Stimulated activated CD8-positive, alpha-beta memory T cell treated with anti-CD3 and anti-CD28 coated beads, Interleukin-12 subunit alpha, Interleukin-12 subunit beta, amount 100 ng/mL, for 1 hour (primary cell): ENCODE measurements at places on chromosomes 16 and 17.

DNA sequence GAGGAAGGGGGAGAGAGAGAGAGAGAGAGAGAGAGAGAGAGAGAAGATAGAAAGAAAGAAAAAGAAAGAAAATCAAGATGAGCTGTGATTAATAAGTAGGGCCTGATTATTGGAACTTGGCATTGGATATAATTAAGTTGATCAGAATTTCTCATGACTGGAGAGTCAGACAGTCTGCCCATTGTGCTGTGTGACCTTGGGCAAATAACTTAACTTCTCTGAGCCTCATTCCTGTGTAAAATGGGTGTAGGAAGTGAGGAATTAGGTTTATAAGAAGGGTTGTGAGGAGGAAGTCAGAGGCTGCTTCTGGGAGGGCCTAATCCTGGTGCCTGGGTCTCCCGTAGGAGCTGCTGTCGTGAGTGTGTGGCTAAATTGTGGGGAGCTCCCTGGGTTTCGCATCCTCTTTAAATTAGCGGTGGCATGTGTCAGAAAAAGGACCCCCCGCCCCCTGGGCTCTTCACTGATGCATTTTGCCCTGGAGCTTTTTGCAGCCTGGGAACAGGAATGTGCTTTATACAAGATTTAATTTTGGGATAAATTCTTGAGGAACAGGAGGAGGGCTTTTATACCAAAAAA is 76.0 kb downstream of the CMIP start:
- no peak for DNase-seq

DNA sequence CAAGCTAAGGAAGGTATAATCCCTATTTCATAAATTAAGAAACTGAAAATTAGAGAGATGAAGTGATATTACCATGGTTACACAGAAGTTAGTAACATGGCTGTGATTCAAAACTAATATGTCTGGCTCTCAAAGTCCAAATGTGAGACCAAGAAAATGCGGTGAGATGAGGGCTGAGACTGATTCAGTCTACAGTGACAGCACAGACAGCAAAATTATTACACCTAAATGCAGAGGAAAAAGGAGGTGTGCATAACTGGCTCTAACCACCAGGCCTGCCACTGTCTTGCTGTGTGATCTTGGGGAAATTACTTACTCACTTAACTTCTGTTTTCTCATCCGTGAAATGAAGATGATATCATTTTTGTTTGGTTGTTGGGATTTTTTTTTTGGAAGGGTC is 270.0 kb upstream of the SOX9 start:
- no peak for DNase-seq

GRCh38 chr16:12458591-12459358 is 344.9 kb downstream of the CPPED1 start:
- DNase-seq, result no peak

DNA sequence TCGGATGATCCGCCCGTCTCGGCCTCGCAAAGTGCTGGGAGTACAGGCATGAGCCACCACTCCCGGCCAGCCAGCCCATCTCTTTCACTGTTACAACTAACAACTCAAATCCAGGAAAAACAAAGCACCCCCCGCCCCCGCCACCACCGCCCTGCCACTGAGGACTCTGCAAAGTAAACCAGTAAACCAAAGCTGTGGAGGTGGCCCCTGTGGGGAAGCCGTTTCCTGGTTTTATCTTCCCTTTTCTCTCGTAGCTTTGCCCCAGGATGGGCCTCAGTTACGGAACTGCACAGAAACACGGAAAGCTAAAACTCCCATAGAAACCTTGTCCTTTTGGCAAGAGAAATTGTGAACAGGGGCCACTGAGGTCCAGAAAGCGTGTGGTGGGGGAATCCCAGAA is 17.5 kb downstream of the CHMP6 start:
- DNase-seq, result no peak

DNA sequence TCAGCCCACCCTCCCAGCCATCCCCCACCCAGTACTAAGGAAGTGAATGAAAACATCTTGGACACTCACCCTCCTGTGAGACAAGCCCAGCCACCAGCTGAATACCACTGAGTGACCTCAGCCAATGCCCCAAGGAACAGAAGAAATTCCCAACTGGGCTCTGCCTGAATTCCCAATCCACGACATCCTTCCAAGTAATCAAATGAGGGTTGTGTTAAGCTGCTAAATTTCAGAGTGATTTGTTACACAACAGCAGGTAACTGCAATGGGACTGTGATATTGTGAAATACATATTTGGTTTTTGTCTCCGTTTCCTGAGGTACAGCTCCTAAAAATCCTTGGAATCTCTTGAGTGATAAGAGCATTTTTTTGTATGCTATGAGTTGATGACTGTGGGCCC is 578.7 kb upstream of the CDH11 start:
- DNase-seq, result no peak

DNA sequence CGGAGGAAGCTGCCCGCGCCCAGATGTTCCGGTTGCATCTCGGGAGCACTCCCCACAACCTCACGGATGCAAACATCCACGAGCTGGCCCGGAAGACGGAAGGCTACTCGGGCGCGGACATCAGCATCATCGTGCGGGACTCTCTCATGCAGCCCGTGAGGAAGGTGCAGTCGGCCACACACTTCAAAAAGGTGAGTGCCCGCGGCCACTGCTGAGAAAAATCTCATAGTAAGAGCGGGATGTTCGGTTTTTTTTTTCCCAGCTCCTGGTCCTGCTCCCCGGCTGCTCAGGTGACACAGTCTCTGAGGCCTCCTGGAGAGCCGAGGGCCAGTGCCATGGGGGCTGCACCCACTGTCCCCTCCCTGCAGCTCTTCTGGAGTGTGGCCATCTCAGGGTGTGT is 9.3 kb downstream of the PDF start:
- no peak for DNase-seq

GRCh38 chr17:8825802-8826201 is 26.6 kb upstream of the MFSD6L start:
- DNase-seq, result no peak

- DNase-seq, result no peak
Observed at GRCh38 chr17:75345514-75346167, 56.4 kb upstream of the SLC25A19 start.

- DNase-seq, result peak; percentile 75
Observed at GRCh38 chr17:50151041-50151936, 812 bp upstream of the PPP1R9B start.

- DNase-seq, result no peak
Observed at GRCh38 chr16:7503666-7504065, 171.0 kb downstream of the RBFOX1 start.

- no peak for DNase-seq
Observed at GRCh38 chr17:43812396-43813265, 20.3 kb downstream of the MPP3 start.

DNA sequence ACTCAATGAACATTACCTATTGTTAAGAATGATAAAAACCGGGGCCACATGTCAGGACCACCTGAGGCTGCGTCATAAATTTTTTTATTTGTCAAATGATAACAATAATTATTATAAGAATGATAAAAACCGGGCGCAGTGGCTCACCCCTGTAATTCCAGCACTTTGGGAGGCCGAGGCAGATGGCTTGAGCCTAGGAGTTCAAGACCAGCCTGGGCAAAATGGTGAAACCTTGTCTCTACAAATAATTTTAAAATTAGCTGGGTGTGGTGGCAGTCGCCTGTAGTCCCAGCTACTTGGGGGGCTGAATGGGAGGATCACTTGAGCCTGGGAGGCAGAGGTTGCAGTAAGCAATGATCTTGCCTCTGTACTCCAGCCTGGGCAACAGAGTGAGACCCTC is 816 bp upstream of the SHMT1 start:
- no peak for DNase-seq

DNA sequence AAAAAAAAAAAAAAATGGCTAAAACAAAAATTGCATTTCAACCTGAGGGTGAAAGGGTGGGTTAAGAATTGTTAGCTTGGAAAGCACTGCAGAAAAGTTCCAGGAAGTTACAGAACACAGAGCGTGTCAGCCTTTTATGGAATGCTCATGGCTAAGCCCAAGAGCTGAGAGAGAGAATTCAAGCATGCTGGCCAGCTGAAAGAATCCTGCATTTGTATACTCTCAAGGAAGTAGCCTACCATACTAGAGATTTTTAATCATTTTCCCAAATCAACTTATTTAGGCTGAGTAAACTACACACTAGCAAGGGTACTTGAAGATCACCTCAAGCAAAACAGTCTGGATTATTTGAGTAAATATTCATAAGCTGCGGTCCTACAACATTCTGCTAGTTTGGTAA is 153.9 kb downstream of the KCNJ2 start:
- no peak for DNase-seq

GRCh38 chr17:59373882-59374495 is 42.5 kb downstream of the YPEL2 start:
- no peak for DNase-seq

DNA sequence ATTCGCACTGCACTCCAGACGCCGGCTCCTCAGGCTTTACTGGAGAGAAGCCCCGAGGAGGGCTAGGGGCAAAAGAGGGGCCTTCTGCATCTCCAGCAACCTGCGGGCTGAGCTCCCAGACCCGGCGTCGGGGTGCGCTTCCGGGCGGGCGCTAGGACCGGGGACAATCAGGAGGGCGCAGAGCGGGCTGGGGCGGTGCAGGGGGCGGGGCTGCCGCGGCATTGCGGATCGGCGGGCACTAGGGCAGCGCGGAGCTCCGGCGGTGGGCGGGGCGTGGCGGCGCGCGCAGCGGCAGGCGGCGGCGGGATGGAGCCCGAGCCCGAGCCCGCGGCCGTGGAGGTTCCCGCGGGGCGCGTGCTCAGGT is at the start of gene TSEN54:
Gene TSEN54 (plus strand): TSS at position 274 of the 364 bp plus-strand sequence. CDS start 33 bp downstream, at position 307.
- peak; percentile 88 for DNase-seq

GRCh38 chr16:19681637-19682036 is 36.4 kb downstream of the KNOP1 start:
- DNase-seq, result no peak

- no peak for DNase-seq
Observed at GRCh38 chr17:65293584-65294180, 156.5 kb downstream of the RGS9 start.

DNA sequence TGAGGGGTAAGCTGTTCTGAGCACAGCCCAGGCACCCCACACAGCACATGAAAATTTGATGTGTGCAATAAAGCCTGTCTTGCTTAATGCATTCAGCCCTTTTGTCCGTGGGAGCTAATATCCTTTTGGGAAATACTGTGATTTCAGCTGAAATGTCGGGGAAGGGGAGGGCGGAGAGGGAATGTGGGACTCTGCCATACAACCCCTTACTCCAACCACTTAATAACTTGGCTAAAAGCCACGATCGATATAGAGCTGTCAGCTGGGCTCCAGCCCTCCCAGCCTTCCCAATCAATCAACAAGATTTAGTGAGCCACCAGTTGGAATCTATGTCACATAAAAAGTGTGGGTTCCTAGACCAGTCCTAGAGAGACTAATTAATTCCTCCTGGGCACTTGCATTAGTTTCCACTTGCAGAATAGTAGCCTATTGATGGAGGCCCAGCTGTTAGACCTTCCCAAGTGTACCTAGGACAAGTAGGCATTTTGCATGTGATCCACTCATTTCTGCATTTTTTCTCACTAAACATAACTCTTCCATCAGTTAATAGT is 82.7 kb upstream of the PIRT start:
- no peak for DNase-seq

GRCh38 chr17:40312131-40312731 is 3.3 kb downstream of the RARA start:
- DNase-seq, result no peak

DNA sequence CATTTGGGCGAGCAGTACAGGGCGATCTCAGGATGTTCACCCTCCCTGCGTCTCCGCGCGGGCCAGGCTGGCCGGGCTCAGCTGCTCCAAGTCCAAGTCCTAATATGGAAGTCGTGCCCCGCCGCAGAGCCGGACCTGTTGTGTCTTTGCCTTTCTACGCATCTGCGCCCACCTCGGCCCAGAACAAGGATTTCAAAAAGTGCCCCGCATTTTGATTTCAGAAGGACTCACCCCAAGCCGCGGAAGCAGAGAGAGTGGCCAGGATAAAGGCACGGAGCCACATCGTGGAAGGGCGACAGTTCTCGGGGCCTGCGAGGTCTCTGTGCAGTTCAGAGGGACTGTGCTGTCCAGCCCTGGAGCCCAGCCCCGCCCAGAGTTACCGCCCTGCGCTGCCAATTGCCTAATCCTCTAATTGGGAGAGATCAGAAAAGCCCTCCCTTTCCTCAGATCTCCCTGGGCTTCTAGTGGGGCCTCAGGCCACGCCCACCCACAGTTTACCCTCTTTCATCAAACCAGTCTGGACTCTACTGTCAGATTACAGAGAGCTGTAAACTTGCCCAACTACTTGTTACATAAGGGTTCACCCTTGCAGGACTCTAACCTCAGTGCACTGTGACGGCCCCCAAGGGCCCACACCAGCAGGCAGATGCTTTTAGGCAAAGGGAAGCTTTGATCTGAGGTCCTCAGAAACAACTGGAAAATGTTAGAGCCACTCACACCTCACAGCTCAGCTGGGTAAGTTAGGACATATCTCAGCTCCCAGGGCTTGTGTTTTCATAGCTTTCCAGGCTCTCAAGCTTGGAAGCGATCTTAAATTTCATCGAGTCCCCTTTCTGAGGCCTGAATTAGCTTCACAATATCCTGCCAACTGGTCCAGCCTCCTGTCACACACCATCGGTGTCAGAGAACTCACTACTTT is at the start of gene CES1:
Gene CES1 (minus strand): TSS at position 324 of the 919 bp plus-strand sequence. CDS start 41 bp downstream, at position 283.
- no peak for DNase-seq

DNA sequence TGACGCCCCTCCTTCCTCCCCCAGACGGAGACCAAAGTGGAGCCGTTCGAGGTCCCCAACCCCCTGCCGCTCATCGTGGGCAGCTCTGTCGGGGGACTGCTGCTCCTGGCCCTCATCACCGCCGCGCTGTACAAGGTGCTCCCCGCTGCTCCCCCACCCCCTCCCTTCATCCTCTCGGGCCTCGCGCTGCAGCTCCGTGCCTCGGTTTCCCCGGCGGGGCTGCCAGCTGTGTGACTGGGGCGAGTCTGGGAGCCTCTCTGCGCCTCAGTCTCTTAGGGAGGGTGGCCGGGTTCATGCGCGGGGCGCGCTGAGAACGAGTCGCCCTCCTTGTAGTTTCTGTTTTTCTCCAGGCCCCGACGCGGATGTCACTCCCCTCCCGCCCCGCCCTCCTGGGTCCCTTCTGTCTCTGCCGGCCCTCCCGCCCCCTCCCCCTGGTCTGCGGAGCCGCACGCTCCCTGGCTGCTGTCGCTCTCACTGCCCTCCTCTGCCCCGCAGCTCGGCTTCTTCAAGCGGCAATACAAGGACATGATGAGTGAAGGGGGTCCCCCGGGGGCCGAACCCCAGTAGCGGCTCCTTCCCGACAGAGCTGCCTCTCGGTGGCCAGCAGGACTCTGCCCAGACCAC is 23.7 kb upstream of the ITGAX start:
- no peak for DNase-seq

- DNase-seq, result no peak
Observed at GRCh38 chr17:81863123-81863675, 2.9 kb upstream of the P4HB start.

DNA sequence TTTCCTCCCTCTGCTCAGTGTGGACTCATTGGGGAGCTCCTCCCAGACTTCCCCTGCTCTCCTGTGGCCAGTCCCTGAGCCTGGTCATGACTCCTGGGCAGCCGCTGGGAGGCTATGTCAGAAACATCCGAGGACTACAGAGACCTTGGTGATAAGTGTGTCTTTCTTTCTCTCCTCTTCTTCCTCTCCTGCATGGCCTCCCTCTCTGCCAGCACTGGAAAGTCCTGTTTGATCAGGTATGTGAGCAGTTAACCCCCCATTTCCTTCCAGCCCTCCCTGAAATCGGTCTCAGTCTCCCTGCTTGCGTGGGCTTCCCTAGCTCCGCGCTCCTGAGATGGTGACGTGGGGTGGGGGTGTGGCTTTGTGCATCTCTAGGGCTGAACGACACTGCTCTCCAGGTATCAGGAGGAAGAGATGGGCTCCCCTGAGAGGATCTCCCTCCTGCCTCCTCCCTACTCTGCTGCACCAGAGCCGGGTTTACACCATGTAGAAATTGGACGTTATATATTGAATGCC is 2.1 kb downstream of the RHBDL3 start:
- DNase-seq, result no peak
